ENCODE measurements at places on chromosomes 5 and 9.
A peak's percentile ranks its signal among the peaks of the same experiment; 100 is the strongest.

- DNase-seq, result no peak
Observed at GRCh38 chr9:37547328-37547878, 28.8 kb downstream of the FBXO10 start.

GRCh38 chr5:152086668-152087067 lies 162.0 kb upstream of the GLRA1 start:
- DNase-seq, result no peak

GRCh38 chr5:53924392-53924791 lies 364.0 kb downstream of the NDUFS4 start:
- no peak for DNase-seq

DNA sequence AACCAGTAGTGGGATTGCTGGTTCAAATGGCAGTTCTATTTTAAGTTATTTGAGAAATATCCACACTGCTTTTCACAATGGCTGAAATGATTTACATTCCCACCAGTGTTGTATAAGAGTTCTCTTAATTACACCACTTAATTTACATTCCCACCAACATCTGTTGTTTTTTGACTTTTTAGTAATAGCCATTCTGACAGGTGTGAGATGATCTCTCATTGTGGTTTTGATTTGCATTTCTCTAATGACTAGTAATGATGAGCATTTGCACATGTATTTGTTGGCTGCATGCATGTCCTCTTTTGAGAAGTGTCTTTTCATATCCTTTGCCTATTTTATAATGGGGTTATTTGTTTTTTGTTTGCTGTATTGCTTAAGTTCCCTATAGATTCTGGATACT lies 688.3 kb downstream of the PRR16 start:
- no peak for DNase-seq

GRCh38 chr5:179322071-179323025 lies 22.9 kb downstream of the ADAMTS2 start:
- no peak for DNase-seq

- no peak for DNase-seq
Observed at GRCh38 chr5:149094996-149095395, 32.1 kb upstream of the SH3TC2 start.

DNA sequence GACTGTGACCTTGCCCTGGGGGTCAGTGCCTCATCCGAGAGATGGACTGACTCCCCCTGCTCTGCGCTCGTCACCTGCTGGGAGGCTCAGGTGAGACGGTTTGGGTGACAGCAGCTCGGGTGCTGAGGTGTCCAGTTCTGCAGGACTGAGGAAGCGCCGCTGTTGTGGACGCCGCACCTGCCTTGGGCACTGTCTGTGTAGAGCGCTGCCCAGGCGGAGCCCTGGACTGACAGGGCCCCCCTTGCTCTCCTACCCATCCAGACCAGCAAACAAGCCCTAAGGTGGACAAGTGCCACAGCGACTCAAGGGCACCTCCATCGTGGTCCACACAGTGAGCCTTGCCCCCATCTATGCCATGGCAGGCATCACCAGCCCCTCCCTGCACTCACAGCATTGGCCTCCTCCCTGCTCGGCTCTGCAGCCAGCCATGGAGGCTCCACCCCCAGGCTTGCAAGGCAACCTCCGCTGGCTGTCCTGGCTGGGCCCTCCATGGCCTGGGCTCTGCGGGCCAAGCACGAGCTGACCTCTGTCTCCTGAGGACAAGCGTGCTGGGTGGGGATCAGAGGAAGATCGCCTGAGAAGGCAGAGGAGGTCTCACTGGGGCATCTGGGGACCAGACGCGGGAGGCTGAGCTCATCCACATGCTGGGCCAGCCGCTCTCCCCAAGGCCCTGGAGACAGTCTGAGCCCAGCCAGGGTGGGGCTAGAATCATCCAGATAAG lies 87.1 kb upstream of the COL5A1 start:
- DNase-seq, result no peak

- DNase-seq, result no peak
Observed at GRCh38 chr5:103424453-103425205, 138.0 kb downstream of the NUDT12 start.

DNA sequence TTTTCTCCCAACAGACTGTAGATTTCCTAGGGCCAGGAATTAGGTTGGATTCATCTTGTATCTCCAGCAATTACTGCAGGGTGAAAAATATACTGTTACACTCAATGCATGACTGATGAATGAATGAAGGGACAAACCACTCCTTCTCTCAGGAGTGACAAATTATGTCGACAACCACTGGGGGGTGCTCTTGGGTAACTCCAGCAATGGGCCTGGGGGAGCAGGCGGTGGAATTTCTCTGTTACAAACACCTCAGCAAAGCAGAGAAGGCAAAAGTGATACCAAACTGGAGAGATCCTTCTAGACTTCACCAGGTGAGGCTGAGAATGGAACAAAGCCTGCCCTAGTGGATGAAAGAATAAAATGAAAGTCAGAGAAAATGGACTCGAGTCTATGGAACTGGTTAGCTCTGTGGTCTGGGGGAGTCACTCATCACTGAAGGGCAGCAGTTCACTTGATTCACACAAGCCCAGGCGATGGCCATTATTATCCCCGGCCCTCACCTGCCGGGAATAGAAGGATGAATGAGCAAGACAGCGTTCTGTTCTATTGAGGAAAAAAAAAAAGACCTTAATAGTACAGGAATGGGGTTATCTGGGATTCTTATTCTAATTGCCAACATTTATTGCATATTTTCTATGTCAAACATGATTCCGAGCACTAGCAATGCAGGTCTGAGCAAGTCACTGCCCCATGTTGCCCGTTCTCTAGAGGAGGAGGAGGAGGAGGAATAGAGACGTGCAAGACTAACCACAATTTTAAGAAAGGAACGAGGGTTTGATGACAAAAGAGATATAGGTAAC lies 341.1 kb downstream of the ASTN2 start:
- DNase-seq, result peak; percentile 20

DNA sequence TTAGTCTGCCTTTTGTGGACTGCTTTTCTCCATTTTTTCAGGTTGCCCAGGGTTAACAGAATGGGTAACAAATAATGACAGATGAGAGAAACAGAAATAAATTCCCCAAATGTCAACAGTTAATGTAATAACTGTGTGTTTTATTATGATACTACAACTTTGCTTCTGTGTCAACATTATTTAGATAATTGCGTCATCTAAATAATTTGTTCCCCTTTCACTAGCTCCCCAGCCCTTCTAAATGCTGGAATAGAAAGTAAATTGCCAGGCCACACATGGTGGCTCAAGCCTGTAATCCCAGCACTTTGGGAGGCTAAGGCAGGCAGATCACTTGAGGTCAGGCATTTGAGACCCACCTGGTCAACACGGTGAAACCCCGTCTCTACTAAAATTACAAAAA lies 53.5 kb downstream of the RNF38 start:
- DNase-seq, result no peak

DNA sequence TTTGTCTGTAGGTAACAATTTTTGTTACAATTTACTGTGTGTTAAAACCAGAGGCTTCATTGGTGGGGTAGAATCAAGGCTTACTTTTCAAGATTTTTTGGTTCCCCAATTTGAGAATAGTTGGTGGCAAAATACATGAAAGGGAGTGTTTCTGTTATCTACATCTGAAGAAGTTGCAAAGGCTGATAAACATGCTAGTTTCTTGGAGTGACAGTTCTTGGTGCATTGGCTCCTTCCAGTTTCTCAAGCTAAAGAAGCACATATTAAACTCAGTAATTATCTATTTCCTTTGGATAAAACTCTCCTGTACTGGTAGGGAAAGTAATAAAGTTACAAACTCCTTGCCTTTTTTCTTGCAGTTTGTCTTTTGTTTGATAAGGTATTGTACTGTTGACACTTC lies 5.9 kb downstream of the MACIR start:
- DNase-seq, result no peak

DNA sequence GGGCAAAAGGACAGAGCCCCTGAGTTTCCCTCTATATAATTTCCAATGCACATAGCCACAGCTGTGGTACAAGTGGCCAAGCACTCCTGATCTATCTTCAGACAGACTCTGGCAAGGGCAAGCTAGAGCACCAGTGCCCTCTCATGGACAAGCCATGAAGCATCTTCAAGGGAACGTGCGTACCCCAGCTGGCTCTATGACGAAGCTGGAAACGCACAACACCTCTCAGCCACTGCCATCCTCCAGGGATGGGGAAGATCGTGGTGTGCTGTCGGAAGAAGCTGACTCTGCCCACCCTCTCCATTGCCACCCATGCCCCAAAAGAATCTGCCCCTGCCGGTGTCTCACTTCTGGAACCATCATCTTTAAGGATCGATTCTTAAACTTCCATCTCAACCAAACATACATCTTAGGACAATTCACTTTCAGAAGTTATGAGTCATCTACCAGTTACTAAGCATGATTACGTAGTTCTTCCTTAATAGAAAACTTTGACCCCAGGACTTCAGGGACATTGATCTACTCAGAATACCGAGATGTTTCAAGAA lies 482.9 kb downstream of the AGTPBP1 start:
- peak; percentile 68 for DNase-seq

DNA sequence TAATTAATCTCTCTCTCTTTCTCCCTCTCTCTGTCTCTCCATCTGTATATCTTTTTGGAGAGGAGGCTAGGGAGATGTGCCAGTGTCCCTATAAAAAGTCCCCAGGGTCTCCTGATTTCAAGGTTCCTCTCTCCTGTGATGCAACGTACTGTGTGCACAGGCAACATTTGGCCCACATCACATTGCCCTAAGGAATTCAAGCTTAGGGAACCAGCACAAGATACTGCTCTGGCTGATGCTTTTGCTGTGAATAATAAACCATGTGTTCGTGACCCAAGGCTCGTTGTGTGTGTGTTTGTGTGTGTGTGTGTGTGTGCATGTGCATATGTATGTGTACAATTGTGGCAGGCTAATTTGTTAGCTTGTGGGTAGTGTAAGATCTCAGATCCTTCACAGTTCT lies 9.7 kb downstream of the SPATA9 start:
- no peak for DNase-seq

GRCh38 chr9:29456940-29457339 lies 1883.7 kb upstream of the C9orf72 start:
- no peak for DNase-seq

- DNase-seq, result no peak
Observed at GRCh38 chr5:56624751-56625150, 190.6 kb upstream of the MAP3K1 start.

GRCh38 chr5:7518947-7519560 lies 123.1 kb downstream of the ADCY2 start:
- DNase-seq, result no peak

DNA sequence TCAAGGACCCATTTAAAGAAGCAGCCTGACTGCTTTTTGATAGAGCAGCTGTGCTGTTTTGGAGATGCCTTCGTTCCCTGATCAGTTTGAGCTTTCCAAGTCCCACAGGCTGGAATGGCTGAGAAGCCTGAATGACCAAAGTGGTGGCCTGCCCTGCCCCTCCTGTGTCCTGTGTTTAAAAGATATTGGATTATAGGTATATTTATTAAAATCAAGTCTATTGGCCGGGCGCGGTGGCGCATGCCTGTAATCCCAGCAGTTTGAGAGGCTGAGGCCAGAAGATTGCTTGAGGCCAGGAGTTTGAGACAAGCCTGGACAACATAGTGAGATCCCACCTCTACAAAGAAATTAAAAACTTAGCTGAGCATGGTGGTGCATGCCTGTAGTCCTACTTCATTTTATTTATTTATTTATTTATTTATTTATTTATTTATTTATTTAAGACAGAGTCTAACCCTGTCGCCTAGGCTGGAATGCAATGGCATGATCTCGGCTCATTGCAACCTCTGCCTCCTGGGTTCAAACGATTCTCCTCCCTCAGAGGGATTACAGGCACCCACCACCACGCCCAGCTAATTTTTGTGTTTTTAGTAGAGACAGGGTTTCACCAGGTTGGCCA lies 87.7 kb downstream of the CACNA1B start:
- no peak for DNase-seq

DNA sequence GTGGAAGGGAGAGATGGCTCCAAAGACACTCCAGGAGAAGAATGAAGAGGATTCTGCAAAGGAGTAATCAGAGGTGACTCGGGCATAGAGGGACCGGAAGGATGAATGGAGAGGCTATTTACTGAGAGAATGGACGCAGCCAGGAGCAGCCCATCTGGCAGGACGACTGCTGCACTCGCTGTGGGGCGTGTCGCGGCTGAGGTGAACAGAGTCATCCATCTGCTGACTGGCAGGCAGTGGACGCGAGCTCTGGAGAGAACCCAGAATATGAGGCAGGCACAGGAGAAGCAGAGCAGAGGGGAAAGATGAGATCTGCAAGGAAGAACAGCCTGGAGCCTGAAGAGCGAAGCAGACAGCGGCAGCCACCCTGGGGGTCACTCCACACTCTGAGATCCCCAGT lies 16.4 kb downstream of the FGF1 start:
- DNase-seq, result no peak

GRCh38 chr9:38713426-38713825 lies 6.5 kb downstream of the FAM240B start:
- no peak for DNase-seq

DNA sequence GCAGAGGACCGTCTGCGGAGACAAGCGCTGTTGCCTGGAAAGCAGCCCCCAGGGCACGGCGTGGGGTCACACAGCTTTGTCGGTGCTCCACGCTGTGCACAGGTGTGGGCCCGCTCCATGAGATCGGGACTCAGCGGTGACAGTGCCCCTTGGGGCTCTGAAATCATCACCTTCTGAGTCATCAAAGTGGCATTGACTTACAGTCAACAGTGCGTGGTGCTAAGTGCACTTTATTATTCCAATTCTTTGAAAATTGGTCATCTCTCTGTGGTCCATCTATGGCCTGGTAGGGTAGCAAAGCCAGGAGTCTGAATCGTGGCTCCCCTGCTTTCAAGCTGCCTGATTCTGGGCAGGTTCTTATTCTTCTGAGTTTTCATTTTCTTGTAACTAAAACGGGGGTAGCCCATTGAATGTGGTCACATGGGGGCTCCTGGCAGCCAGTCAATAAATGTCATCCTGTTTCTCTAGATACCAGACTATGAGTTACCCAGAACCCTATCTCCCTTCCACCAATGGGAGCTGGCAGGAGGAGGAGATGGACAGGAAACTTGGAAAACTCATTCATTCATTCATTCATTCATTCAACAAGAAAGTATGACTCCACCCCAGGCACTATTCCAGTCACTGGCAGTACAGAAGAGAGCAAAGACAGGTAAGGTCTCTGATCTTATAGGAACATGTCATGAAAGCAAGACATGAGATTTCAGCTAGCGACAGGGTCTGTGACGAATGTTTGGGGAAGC lies 20.3 kb upstream of the UNC5A start:
- DNase-seq, result no peak

DNA sequence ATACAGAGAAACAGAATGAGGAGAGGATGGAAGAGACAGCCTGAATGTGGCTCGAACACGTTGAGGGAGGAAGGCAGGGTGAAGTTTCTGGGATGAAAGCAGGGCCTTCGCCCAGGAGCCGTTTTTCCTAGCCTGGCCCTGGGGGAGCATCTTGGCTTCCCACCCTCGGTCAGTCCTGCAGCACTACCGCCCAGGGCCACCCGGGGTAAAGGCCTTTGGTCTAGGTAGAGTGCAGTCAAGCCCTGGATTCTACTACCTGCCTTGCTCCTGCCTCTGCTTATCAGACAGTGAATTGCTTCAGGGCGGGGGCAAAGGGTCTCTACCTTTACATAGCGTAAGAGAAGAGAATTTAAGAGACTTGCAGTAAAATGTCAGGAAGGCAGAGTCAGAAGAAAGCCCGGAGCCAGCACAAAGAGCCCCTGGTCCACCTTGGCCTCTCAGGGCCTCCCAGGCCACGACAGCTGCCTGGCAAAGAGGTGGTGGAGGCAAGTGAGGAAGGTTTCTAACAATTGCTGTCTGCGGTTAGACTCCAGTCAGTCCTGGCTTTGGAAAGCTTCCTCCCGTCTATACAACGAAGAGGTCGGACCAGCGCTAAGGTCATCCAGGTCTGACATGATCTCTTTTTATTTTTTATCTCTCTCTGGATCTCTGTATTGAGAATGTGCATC lies 17.9 kb downstream of the COL15A1 start:
- DNase-seq, result no peak

GRCh38 chr9:99046542-99047071 lies 58.3 kb upstream of the TGFBR1 start:
- no peak for DNase-seq
